ENCODE measurements at places on chromosomes 3 and 15.
A peak's percentile ranks its signal among the peaks of the same experiment; 100 is the strongest.

GRCh38 chr15:85950101-85950500 lies 129.6 kb upstream of the AGBL1 start:
- DNase-seq, result no peak

DNA sequence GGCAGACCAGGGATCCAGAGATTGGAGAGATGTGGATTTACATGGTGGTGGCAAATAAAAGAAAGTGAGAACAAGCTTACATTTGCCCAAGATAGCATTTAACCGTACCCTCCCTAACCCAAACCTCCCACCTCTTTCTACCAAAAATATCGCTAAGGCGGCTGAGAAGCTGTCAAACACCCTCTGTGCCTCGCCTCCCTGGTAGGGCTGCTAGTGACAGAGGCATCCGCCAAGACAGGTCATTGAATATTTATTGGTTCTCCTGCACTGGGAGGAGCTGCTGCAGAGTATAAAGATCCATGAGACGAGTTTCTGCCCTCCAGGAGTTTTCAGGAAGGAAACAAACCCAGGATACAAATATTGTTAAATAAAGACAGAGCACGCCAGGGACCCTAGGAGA lies 107.3 kb upstream of the TMC3 start:
- no peak for DNase-seq

- no peak for DNase-seq
These were observed 32.9 kb upstream of the P4HTM start for GRCh38 chr3:48957006-48957705.

DNA sequence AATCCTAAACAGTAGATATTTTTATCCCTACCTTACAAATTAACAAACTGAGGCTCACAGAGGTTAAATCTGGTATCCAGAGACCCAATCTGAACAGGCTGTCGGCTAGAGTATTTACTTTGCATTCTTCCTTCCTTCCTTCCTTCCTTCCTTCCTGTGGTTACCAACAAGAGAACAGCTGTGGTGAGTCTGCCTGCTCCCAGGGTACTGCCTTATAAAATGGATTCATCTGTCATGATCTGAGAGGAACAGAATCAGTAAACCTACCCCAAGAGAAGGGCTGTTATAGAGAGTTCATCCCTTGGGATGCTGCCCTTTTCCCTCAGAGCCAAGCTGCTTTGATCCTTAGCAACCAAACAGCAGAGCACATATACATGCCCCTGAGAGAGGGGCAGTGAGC lies 3.6 kb downstream of the GADL1 start:
- no peak for DNase-seq

- DNase-seq, result peak; percentile 7
These were observed 83.5 kb upstream of the BCL6 start for GRCh38 chr3:187828579-187829452.
